ENCODE measurements at places on chromosomes 11 and 22. TPM values are rescaled to one million over a fixed set of nuclear protein-coding genes. Genes with fewer than 3 reads are reported as not detected.
A peak's percentile ranks its signal among the peaks of the same experiment; 100 is the strongest.

The GP1BB gene
- not detected for total RNA-seq

The SPCS2 gene
- 170 TPM for total RNA-seq

DNA sequence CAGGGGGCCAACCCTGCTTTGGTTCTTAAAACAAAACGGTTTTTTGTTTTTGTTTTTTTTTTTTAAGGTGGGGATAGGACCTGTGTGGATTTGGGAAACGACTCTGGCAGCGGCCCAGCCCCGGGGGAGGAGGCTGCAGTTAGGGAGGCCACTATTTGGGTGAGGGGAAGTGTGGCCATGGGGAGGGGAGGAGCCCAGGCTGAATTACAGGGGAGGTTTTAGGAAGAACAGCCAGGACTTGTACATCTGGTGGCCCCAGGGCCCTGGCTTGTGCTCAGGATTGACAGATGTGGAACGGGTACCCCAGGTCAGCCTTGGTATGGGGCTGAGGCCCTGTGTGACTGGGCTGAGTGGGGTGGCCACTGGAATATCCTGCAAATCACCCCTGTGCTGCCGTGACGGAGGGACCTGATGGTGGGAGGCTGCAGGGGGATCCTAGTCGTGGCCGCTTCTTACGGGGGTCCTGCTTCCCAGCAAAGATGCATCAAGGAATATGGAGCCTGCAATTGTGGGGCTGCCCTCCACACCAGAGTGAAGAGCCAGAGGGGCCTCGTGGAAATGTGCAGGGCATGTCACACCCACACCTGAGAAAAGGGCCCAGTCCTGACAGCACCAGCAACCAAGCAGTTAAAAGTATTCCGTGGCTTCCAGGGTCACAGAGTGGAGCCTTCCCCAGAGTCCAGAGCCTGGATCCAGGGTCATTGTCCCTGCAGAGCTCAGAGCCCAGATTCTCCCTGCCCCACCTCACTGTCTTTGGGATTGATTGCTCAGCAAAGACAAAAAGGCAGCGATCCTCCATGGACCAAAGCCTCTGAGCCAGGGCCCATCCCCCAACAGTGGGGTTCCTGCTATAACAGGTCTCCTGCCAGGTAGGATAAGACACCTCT lies 55.2 kb upstream of the WNT7B start:
- DNase-seq: no peak

GRCh38 chr11:15905366-15906104 lies 450.8 kb downstream of the SOX6 start:
- no peak for DNase-seq

The OR8J1 gene
- not detected for total RNA-seq

The NXPE4 gene
- not detected for total RNA-seq

The NEFH gene
- total RNA-seq: 0.89 TPM

The ANO5 gene
- 0.12 TPM for total RNA-seq

DNA sequence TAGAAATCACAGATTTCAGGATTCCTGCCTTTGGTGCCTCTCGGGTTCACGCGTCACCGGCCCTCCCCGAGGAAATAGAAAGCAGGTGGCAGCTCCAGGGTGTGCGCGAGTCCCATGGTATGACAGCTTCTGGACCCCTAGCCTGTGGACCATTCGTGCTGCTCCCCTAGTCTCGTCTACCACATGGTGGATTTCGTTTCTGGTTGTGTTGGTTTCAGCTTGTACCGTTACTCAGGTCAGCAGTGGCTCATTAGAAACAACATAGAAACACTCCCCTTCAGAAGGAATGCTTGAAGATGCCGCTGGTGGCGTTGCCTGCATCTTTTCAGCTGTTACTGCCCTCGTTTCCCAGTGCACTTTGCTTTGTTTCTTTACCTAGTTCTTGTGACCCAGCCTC lies 700 bp downstream of the TTC17 start:
- DNase-seq: peak; percentile 44

The STARD10 gene
- 6.4 TPM for total RNA-seq

GRCh38 chr22:35424761-35425160 lies 24.8 kb downstream of the MCM5 start:
- no peak for DNase-seq

DNA sequence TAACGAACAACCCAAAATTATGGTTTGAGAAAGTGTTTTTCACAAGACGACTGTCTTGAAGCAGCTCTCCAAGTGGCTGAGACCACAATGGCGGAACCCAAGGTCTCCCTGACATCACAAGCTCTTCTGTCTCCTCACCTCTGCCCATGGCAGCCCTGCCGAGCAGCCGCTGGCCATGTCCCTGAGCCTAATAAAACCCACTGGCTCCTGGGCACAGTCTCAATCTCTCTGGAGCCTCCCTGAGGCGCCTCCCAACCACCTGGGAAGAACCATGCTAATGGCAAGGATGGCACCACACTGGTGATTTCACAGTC lies 50.0 kb downstream of the CLTCL1 start:
- DNase-seq: no peak

- no peak for DNase-seq
These were observed 79.3 kb downstream of the KCNA4 start for GRCh38 chr11:29937526-29937925.

GRCh38 chr22:31342389-31343140 lies 3.6 kb downstream of the PATZ1 start:
- no peak for DNase-seq

The MS4A3 gene
- total RNA-seq: not detected

Data from activated CD4-positive, alpha-beta T cell treated with anti-CD3 and anti-CD28 coated beads, Interleukin-2, amount 10 ng/mL, durations not matched to agents 7 days and 5 days (primary cell).